ENCODE measurements at places on chromosomes 1 and 21.
A peak's percentile ranks its signal among the peaks of the same experiment; 100 is the strongest.

- no peak for DNase-seq
Measured at GRCh38 chr1:22386774-22387173, 64.9 kb upstream of the ZBTB40 start.

DNA sequence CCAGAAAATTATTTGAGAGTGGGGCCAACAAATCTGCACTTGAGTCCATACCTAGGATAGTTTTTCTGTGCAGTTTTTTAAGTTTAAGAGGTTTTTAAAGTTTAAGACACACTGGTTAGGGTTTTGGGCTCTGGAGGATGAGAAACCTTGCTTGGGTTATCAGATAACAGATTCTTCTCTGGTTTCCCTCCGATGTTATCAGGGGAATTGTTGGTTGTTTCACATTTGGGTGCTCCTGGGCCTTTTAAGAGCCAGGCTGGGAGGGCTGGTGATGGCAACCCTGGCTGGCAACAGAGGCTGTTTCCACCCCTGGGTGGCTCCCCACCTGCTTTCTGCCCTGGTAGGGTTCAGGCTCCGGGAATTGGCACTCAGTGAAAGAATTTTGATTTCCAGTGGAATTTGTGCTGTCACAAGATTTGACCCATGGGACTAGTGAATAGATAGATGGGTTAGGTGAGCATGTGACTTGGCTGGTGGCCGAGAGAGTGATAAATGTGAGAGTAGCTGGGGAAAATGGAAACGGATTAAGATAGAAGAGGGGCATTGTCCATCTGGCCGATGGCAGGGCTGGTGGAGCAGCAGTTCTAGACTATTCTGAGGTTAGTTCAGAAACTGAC lies 14.8 kb downstream of the VANGL1 start:
- DNase-seq, result no peak

- DNase-seq, result no peak
Measured at GRCh38 chr1:248821101-248821500, 4.6 kb downstream of the SH3BP5L start.

DNA sequence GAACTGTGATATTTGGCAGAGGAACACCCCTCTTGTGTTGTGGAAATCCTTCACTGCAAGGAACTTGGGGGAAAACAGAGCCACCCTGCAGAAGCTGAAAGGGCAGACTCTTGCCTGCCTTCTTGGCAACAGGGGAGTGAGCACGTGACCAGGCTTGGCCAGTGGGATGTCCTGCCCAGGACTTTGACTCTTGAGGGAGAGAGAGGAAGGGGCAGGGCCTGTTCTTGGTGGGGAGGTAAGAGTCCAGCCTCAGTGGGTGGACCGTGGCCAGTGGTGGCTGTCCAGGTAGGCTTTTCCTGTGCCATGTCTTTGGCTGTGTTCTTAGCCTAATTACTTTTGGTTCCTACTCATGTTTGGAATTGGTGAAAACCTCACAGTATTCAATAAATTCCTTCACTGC lies 8.6 kb upstream of the AK2 start:
- DNase-seq, result no peak

DNA sequence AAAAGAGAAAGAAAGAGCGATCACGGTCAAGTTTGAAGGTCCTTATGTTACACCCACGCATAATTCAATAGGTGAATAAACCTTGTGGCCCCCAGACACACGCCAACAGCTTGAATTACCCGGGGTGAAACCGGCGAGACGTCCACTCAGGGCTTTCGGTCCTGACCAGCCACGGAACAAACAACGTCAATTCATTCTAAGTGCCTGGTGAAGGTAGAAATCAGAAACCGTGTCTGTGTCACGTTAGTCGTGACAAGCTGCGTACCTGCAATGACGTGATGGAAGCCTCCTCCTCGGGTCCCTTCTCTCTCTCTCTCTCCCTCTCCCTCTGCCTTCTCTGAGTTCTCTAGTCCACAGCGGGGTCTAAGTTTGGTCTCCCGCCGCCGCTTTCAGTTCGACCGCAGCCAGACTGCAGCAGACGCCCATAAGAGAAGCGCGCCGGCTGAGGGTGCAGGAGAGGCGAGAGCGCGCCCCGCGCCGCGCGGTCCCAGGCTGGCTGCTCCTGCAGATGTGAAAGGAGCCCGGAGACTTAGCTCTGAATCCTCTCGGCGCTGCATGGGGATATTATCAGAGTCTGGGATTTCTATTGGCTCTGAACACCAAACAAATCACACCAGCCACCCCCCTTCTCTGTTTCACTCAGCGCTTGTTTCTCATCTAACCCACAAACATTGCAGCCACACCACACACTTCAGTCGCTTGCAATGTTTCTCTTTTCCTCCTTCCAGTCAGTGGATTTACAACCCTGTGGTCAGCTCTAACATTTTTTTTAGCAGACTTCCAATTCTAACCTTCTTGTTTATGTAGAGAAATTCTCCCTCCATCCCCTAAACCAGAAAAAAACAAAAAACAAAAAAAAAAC lies at the start of gene GREM2:
GREM2 (minus strand) TSS at position 537 of the 862 bp plus-strand sequence. CDS start 118,680 bp downstream, outside the sequence.
- peak; percentile 80 for DNase-seq

- no peak for DNase-seq
Measured at GRCh38 chr1:178241057-178241456, 147.2 kb downstream of the RASAL2 start.

DNA sequence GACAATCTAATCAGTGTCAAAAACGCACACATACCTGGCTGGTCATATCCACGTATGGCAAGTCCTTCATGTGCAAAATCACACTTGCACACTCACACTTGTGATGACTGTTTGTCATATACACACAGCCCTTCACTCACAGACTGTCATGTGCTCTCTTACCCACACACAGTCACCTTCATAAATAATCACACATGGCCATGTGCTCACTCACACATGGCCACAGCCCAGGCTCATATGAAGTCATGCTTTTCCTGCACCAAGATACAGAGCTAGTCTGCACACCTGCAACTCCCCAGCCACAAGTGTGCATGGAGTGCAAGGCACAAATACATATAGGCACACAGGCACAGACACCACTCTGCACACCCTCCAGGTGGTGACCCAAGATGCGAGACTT lies 45.4 kb upstream of the FOXO6 start:
- no peak for DNase-seq

- DNase-seq, result peak; percentile 89
Measured at GRCh38 chr1:109399326-109399957, 1.7 kb upstream of the SORT1 start.

- DNase-seq, result no peak
Measured at GRCh38 chr1:208207388-208208131, 36.6 kb downstream of the PLXNA2 start.

DNA sequence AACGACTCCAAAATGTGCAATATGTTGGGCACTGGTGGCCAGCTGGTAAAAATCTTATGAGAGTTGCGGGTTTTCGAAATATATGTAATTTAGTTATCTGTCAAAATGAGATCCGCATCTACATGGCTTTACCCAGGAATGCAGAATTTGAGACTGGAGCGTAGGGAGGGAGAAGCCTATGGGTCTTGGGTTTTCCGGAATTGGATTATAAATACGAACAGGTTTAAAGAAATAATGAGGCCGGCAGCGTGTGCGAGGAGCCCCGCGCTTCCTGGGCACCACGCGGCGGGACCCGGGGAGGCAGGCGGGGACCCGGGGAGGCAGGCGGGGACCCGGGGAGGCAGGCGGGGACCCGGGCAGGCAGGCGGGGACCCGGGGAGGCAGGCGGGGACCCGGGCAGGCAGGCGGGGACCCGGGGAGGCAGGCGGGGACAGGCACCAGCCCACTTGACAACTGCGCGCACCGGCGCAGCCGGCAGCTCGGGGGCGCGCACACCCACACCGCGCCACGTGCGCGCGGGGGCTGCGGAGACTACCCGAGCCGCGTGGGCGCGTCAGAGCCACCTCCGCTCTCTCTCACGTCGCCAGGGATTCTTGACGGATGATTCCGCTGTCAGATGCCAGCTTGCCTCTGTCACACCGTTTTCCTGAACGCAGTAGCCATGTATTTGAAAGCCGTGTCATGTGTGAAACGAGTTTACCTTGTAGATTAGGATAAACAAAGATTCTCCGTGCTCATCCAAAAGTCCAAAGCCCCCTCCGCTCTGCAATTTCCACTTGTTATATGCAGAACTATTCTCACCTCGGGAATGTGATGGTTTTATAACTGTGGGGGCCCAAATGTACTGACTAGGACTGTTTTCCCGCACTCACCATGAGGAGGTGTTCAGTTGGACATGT lies 54.3 kb upstream of the HNRNPU start:
- DNase-seq, result peak; percentile 65

GRCh38 chr1:93238425-93238824 lies 57.9 kb downstream of the CCDC18 start:
- DNase-seq, result no peak

GRCh38 chr1:168452329-168452728 lies 91.5 kb downstream of the XCL2 start:
- DNase-seq, result no peak

DNA sequence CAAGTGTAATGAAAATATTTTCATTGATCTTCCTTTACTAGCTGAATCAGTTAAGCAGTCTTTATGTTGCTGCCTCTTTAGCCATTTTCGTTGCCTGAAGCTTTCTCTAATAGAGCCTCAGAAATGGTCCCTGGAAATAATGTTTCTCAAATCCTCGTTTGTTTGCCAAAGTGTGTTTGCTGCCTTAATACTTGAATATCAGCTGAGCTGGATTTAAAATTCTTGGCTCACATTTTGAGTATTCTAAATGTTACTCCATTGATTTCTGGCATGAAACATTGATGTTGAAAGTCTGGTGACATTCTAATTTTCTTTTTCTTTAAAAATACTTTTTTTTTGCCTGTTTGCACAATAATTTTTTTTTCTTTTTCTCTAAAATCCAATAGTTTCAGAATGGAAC lies 84.6 kb upstream of the SERBP1 start:
- no peak for DNase-seq

- DNase-seq, result no peak
Measured at GRCh38 chr1:245172829-245173228, 18.0 kb downstream of the KIF26B start.

DNA sequence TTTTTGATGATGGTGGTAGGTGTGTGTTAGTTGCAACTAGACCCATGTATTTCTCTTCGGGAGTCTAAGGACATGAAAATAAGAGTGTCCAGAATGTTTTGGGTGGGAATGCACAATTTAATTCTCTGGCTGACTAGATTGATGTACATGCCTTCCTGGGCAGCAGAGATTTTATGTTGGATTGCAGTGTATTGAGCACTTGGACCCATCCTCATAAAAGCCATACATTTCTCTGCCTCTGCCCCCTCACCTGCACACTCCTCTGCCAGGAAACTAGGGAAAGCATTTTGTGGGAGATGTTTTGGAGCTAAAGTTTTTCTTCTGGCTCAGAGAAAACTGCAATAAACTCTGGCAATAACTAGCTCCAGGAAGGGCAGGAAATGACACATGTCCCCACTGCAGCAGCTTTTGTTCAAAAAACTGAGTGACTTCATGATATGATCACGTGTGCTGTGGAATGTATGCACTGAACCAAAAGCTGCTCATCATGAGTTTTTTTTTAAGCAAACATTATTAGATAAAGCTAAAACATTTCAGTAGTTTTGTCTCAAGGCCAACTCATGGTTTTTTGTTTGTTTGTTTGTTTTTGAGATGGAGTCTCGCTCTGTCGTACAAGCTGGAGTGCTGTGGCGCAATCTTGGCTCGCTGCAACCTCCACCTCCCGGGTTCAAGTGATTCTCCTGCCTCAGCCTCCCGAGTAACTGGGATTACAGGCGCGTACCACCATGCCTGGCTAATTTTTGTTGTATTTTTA lies 17.6 kb downstream of the RIT1 start:
- peak; percentile 57 for DNase-seq

- DNase-seq, result peak; percentile 75
Measured at GRCh38 chr1:172449585-172450523, 6.0 kb upstream of the PIGC start.

GRCh38 chr1:172324086-172324485 lies 96.4 kb upstream of the C1orf105 start:
- peak; percentile 83 for DNase-seq

- DNase-seq, result peak; percentile 14
Measured at GRCh38 chr1:200992382-200993048, 31.0 kb downstream of the KIF21B start.

- no peak for DNase-seq
Measured at GRCh38 chr1:32335535-32335789, 571 bp downstream of the MARCKSL1 start.

DNA sequence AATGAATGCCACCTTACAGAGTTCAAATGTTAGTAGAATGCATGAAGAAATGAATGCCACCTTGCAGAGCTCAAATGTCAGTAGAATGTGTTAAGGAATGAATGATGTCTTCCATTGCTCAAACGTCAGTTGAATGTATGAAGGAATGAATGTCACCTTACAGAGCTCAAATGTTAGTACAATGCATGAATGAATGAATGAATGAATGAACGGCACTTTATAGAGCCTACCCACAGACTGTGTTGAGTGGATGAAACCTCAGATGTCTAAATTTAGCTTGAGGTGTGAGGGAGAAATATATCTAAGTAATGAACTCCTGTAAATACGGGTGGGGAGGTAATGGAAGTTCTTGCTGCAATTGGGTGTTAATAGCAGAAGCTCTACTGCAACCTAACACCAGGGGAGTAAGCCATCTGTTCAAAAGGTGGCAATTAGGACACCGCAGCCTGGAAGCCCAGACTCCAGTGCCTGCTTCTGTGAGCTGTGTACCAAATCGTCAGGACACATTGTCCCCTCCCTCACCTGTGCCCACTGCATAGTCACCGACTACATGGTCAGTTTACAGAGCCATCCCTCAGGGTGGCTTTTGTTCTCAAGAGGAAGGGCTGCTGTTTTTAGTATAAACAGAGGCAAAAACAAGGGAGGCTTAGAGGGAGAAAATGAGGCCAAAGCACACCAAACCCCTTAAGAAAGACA lies 26.7 kb downstream of the SUSD4 start:
- no peak for DNase-seq

DNA sequence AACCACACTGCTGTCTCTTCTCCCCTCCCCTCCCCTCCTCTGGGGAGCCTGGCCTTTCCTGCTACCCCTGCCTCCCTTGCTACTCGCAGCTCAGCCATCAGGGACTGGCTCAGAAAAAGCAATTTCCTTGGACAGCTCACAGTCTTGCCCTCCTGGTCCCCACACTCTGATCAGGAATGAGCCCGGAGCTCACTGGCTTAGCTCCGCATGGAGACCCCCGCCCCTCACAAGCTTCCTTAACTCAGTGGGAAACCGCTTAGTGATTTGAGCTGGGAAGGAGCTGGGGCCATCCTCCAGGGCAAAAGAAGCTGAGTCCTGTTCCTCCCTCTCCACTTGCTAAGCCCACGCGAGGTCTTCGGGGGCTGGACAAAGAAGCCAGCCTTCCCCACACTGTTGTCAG lies 70.3 kb upstream of the ACTL8 start:
- DNase-seq, result no peak

GRCh38 chr1:84174051-84174556 lies 30.0 kb downstream of the PRKACB start:
- DNase-seq, result no peak

Measured in tongue (tissue), 3 donors.